ENCODE measurements at places on chromosomes 1 and 21.

- DNase-seq = peak; percentile 61
These were observed 383.5 kb downstream of the OMA1 start for GRCh38 chr1:58162952-58163550.

GRCh38 chr1:222243902-222244301 lies 304.0 kb downstream of the HHIPL2 start:
- no peak for DNase-seq

- DNase-seq = no peak
These were observed 7.4 kb downstream of the OR2T10 start for GRCh38 chr1:248590055-248590454.

GRCh38 chr1:201399352-201400126 lies 415 bp upstream of the LAD1 start:
- DNase-seq = no peak

- DNase-seq = no peak
These were observed 33.4 kb downstream of the ATF3 start for GRCh38 chr1:212641956-212642355.

DNA sequence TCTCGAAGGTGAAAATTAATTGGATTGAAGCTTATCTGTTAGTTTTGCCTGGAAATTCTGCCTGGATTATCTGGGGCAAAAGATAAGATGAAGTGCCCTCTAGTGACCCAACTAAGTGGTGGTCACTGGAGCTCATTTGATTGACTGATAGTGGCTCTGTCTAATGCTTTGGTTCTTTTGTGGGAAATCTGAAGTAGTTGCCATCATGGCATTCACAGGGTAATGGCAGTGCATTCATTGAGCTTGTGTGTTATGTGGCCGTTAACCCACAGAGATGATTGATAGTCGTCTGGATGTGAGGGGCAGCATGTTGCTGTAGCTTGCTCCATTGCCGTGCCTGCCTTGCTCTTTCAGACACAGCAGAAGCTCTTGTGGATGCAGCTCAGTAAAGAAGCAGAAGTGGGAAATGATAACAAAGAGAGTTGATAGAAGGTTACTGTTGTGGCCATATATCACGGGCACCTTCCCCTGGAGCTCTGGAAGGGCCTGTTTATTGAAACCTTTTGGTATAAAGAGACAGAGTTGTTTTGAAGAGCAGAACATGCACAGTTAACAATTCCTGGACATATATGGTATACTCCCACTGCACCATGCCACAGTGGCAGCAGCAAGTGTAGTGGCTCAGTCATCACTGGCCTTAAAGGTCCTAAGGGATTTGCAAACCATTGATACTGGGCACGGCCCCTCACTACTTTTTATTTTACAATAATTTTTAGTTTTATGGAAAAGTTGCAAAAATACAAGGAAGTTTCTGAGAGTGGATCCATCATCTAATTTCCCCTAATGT lies 42.0 kb downstream of the CXADR start:
- DNase-seq = no peak

DNA sequence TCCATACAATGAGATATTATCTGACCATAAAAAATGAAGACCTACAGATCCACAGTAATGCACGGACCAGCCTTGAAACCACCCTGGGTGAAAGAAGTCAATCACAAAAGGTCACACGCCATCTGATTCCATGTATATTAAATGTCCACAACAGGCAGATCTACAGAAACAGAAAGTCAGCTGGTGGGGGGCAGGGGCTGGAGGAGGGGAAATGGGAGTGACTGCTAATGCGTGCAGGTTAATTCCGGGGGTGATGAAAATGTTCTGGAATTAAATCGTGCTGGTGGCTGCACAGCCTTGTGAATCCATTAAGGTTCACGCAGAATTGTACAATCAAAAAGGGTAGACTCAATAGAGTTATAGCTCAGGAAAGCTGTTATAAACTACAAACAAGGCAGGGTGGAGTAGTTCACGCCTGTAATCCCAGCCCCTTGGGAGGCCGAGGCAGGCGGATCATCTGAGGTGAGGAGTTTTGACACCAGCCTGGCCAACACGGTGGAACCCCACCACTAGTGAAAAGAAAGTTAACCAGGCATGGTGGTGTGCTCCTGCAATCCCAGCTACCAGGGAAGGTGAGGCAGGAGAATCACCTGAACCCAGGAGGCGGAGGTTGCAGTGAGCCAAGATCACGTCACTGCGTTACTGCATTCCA lies 32.3 kb downstream of the ACOT7 start:
- DNase-seq = no peak

GRCh38 chr1:110214454-110215404 lies 4.6 kb downstream of the KCNC4 start:
- DNase-seq = no peak

DNA sequence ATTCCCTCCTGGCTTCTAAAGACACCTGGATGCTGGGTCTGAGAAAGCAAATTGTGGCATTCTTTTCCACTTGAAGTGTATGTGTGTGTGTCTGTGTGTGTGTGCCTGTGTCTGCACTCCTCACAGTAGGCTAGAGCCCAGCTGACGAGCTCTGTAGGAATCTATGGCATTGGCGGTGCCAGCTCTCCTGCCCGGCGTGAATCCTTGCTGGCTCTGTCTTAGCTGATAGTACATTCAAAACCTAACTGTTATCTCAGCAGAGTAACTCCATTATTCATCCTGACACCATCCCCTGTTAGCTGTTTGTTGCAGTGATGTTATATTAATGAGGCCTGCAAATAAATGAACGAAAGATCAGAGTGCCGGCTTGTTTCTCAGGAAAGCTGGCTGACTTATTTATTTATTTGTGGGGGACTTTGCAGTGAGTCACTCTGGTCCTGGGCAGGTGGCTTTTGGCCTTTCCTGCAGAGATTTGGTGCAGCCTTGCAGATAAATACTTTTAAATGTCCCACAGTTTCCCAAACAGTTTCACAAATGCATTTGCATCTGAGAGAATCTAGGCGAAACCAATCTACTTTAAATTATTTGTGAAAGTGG lies 160.6 kb upstream of the CD34 start:
- no peak for DNase-seq

- DNase-seq = no peak
These were observed 6.8 kb downstream of the HCRTR1 start for GRCh38 chr1:31624309-31624708.

GRCh38 chr1:61808968-61809367 lies 66.7 kb downstream of the PATJ start:
- DNase-seq = no peak

DNA sequence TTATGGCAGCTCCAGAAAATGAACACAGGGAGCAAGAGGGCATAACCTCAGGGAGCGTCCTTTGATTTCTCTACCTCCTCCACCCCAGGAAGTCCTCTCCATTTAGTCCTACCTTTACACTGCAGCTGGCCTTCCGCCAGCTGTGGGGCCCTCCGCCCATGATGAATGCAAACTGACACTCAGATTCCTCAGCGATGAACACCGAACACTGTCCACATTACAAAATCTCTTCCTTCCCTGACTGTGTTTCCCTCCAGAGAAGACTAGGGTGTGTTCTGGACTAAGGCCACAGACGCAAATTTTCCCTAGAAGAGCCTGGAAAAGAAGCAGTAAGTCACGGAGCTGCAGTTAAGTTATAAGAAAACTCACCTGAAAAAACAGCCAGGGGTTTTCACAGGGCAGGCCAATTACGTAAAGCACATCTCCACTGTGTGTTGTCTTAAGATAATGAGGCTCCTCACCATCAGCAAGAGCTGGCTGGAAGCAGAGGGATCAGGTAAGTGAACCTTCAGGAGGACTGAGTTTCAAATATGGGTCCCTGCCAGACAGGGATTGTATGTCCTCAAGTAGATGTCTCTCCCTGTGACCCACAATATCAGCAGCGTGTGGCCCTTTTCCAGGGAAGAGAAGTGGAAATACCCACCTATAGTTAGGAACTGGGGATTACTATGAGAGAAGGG lies 46.3 kb upstream of the ATP1B1 start:
- no peak for DNase-seq

GRCh38 chr1:243638186-243638585 lies 211.9 kb downstream of the AKT3 start:
- no peak for DNase-seq

DNA sequence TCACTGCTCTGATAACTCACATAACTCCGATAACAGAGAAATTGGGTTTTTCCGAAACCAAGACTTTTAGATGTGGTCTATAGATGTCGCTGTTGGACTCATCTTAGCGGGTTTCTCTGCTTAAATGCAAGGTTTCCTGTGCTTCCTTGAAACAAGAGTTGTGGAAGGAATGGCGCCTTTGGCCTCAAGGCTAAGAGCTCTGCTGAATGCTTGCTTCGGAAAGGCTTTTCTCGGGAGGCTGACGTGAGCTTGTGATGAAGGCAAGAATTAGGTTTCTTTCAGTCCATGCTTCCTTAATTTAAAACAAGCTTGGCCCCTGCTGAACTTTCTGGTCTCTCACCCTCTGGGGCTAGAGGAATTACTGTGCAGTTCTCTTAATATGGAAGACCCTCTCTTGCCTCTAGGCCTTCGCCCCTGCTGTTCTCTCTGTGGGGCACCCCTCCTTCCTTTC lies 113.5 kb downstream of the MAP3K21 start:
- DNase-seq = no peak

GRCh38 chr1:202439308-202439707 lies 90.8 kb downstream of the PPP1R12B start:
- no peak for DNase-seq

GRCh38 chr1:218587900-218588299 lies 242.8 kb downstream of the TGFB2 start:
- DNase-seq = no peak

DNA sequence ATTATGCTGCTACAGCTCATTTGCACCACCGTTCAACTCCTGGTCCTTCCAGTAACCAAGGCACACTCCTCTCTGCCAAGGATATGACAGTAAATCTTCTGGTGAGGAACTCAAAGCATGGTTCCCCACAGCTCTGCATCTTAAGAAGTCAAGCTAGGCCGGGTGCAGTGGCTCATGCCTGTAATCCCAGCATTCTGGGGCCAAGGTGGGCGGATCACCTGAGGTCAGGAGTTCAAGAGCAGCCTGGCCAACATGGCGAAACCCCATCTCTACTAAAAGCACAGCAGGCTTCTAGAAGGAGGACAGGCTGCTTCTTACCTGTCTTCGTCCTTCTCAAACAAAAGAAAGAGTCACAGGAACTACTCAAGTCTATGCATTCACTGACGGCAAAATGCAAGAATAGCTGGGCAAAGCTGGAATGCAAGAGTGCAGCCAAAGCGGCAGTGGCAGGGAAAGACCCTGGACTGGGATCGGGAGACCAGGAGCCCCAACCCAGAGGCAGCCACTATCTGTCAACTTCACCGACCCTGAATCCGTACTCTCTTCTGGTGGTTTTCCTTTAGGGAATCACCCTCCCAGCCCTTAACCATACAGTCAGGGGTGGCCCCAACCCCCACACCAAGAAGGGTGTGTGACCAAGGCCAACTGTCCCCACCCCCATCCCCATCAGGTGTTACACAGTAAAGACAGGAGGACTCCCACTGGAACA lies 75.5 kb downstream of the NPHP4 start:
- no peak for DNase-seq

DNA sequence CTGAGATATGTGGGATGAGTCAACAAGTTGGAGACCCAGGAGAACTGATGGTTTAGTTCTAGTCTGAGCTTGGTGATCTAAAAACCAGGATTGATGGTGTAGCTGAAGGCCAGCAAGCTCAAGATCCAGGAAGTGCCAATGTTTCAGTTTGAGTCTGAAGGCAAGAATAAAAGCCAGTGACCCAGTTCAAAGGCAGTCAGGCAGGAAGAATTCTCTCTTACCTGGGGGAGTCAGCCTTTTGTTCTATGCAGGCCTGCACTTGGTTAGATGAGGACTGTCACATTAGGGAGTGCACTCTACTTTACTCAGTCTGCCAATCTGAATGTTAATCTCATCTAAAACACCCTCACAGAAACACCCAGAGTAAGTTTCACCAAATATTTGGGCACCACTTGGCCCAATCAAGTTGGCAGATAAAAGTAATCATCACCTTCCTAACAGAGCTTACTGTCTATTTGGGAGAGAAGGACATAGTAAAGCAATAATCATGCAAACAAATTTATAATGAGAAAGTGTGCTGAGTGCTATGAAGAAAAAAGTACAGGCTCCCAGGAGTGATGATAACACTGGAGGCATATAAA lies 63.4 kb downstream of the TSEN15 start:
- no peak for DNase-seq

DNA sequence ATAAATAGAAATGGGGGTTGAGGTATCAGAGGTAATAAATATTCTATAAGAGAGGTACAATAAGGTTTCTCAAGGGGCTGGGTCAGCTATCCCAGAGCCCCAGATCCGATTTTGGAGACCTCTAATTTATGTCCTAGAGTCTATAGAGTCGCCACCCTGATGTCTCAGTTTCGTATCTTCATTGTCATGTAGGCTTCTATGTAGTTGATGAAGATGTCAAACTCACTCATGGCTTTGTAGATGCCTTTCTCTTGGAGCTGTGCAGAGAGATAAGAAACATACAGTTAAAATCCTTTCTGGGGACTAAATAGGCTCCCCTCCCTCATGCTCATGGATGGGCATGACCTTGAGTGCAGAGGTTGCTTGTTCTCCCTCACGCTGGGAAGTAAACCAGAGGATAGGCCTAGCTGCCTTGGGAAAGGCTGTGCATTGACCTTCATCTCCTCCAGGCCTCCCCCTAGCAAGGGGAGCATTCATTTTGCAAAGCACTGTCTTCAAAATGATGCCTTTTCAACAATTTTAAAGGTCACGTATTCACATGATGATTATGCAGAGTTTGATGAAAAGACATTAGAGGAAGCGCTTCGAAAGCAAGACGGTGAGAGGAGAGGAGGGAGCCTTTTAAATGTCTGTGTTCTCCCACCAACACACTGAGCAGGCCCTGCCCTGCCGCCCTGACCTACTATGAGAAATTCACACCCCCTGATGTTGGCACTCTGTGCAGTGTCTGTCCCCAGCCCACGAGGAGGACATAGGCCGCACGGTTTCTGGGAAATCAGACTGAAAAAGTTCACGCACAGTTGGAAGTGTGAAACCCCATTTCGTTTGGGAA lies 1.9 kb upstream of the IL19 start:
- DNase-seq = no peak

DNA sequence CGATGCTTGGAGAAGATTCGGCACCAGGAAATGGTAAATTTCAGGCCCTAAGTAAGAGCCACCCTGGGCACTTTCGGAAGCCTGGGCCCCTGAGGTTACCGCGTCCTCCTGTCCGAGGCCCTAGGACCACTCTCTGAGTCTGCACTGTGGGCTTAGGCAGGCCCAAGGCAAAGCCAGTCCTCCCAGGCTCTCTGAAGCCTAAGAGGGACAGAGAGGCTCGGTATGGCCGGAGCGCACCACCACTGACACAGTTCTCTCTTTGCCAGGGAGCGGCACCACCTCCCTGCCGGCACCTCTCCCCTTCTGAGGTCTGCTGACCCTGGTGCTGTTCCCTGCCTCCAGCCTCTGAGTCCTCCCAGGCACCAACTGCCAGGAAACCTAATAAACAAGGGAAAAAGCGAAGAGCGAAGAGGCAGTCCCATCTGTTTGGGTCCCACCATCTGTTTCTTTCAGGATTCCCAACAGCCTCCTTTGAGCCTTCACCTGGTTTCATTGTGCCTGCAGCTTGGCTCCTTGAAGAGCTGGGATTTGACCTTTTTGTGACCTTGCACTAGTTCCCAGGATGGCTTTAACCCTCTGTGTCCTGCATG lies 57.7 kb downstream of the VWA5B1 start:
- DNase-seq = no peak
